ENCODE measurements at places on chromosomes 6 and 20.

GRCh38 chr6:97110149-97110548 lies 172.9 kb downstream of the MMS22L start:
- DNase-seq = no peak

DNA sequence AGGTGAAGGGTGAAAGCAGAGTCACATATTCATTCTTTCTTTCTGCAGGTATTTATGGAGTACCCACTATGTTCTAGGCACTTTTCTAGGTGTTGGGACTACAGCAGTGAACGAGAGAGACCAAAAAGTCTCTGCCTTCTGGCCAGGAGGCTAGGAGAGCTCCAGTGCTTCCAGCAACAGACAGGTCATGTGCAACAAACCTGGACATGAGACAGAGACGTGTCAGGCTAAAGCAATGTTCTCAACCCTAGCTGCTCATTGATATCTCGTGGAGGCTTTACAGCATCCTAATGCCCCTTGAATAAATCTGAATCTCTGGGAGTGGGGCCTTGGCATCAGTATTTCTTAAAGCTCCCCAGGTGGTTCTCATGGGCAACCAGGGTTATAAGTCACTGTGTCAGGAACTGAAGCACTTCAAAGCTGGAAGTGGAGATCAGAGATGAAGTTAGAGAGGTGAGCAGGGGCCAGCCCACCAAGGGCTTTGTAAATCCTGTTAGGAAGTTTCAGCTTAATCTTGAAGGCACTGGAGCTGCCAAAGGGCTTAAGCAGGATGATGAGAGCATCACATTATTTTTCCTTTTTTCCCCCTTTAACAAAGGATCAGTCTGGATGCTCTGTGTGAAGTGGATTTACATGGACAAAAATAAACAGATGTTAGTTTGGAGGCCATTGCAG lies 13.0 kb upstream of the TBCC start:
- no peak for DNase-seq

GRCh38 chr20:61419010-61419409 lies 166.9 kb downstream of the CDH4 start:
- DNase-seq = no peak

GRCh38 chr6:36169023-36170007 lies 27.2 kb upstream of the BRPF3 start:
- DNase-seq = no peak

DNA sequence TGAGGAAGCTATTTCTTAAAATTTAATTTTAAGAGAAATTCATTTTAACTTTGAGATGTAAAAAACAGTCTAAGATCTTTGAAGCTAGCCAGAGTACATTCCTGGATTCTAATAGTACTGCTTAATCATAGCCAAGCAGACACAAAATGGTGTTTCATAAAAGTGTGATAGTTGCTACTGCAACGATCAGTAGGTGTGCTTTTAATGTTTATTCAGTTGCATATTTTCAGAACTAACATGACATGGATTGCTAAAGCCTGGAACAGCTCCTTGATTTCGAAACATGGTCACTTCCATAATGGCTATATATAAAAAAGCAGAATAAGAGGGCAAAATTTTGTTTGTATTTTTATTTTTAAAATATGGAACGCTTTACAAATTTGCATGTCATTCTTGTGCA lies 35.5 kb downstream of the SESN1 start:
- no peak for DNase-seq

DNA sequence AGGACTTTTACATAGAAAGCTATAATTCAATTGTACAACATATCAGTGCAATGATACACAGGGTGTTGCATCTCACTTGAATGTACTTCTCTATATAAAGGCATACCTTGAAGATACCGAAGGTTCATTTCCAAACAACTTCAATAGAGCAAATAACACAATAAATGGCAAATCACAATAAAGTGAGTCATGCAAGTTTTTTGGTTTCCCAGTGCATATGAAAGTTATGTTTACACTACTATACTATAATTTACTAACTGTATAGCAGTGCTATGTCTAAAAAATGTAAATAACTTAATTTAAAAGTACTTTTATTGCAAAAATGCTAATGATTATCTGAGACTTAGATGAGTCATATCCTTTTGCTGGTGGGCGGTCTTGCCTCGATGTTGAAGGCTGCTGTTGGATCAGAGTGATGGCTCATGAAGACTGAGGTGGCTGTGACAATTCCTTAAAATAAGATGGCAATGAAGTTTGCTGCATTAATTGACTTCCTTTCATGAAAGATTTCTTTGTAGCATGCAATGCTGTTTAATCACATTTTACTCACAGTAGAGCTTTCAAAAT lies 188.8 kb downstream of the TASP1 start:
- no peak for DNase-seq

- no peak for DNase-seq
These were observed 28.7 kb upstream of the BEND3 start for GRCh38 chr6:107144014-107144413.

- no peak for DNase-seq
These were observed 554.8 kb downstream of the TBC1D32 start for GRCh38 chr6:120779441-120779840.

DNA sequence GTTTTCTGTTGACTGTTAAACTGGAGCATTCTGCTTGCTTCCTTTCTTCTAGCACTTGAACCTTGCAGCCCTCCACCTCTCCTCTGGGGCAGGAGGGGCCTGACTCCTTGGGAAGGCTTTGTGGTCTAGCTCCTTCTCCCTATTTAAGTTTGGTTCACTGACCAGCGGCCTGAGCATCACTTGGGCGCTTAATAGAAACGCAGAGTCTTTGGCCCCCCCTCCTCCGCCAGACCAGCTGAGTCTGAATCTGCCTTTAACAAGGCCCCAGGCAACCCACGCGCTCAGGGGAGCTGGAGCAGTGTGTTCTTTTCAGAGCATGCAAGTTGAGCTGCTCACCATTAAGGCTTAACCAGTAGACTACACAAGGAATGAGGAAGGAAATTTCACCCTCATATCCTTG lies 225.7 kb downstream of the NRN1 start:
- DNase-seq = no peak

- DNase-seq = no peak
These were observed 17.2 kb upstream of the SPAG4 start for GRCh38 chr20:35598476-35598875.

DNA sequence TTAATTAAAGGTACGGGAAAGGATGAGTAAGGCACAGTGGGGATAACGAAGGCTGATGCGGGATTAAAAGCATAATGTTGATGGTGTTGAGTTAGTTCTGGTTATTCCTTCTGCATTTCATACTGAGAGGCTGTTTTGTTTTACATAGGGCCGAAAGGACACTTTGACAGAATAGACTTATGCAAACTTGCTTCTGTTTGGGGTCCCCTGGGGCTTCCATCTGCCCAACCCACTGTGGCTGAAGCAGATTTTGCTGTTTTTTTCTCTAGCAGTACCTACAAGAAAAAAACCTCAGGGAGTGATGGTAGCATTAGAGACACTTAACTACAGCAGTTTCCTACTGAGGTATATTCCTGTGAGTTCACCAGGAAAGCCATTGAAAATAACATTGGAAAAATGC lies 136.1 kb upstream of the SUPT3H start:
- DNase-seq = no peak

GRCh38 chr20:56513161-56514150 lies 11.1 kb upstream of the FAM209A start:
- DNase-seq = no peak

DNA sequence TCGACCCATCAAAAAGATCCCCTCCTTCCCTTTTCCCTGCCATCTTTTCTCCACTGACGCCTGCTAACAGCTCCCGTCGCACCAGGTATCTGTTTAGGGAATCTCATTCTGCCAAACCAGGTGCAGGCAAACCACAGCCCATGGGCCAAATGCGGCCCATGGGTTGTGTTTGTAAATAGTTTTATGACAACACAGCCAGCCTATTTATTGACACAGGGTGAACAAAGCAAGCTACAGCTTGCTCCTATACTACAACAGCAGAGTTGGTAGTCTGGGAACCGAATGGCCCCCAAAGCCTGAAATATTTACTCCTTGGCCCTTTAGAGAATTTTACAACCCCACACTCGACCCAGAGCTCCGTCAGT lies 16.4 kb downstream of the NFATC2 start:
- no peak for DNase-seq

GRCh38 chr6:33490198-33490597 lies 35.8 kb downstream of the ZBTB9 start:
- DNase-seq = no peak

- DNase-seq = no peak
These were observed 37.2 kb upstream of the TRIM27 start for GRCh38 chr6:28960846-28961500.

DNA sequence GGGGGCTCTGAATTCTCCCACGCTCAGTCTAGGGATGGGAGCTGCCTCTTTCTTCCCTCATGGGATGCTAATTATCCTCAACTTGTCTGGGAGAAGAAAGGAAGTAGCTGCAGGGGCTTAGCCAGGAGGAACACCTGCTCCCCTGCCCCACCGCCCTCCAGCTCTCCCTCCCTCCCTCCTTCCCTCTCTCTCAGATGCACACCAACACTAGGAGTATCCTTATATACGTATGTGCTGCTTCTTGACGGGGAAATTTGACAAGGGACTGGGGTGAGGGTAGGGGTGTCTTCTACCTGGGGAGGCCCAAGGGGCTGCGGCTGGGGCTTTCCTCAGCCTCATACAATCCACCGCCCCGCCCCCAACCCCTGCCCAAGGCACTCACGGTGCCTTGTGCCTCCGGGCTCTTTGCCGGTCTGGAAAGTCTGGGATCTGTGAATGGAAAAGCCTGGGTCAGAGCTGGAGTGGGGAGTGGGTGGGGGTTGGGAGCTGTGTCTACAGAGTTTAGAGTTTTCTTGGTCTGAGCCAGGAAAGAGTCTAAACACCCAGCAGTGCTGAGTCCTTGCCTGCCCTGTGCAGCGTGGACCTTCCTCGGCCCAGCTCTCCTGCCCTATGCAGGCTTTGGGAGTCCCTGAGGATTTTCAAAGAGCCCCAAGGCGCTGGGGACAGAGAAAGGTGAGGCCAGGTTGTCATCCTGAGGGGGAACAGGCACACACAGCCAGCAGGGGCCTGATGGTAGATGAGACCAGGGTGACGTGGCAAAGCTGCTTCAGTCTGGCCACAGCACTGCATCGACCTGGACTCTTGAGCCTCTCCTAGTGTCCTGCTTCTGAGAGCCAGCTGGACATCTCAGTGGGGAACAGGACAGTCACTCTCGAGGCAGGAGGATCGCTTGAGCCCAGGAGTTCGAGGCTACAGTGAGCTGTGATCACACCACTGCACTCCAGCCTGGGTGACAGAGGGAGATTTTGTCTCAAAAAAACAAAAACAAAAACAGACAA lies 29.3 kb upstream of the EMILIN3 start:
- DNase-seq = no peak

DNA sequence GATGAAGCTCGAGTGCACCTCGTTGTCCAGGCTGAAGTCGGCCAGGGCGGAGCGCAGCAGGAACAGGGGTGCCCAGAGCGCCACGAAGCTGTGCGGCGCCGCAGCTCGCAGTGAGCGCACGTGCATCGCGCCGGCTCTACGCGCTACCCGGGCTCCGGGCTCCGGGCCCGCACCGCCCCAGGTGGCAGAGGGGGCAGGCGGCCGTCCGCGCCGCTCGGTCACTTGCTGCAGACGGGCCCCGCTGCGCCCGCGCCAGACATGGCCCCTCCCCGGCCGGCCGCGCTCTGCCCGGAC lies 497 bp downstream of the BMP7 start:
- DNase-seq = no peak

DNA sequence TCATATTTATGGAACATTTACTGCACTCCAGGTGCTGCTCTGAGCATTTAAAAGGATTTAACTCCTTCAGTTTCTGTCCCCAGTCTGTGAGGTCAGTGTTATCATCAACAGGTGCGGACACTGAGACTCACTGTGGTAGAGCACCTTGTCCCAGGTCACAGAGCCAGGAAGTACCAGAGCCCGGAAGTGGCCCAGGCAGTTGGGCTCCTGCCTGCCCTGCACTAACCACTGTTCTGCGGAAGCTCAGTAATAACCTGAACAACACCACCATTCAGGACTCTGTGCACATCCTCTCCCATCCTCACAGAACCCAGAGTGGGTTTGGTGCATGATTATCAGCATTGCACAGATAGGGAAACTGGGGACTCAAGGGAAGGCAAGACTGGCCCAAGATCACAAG lies 16.8 kb upstream of the SIRPG start:
- DNase-seq = no peak

- no peak for DNase-seq
These were observed 1076.4 kb downstream of the HACE1 start for GRCh38 chr6:103783329-103783728.
